Activated CD4-positive, alpha-beta T cell treated with anti-CD3 and anti-CD28 coated beads, Interleukin-10, Interleukin-2, amounts not matched to agents 100 ng/mL and 50 ng/mL, durations not matched to agents 16 hours and 8 hours (primary cell): ENCODE measurements at places on chromosomes 13 and 19.

DNA sequence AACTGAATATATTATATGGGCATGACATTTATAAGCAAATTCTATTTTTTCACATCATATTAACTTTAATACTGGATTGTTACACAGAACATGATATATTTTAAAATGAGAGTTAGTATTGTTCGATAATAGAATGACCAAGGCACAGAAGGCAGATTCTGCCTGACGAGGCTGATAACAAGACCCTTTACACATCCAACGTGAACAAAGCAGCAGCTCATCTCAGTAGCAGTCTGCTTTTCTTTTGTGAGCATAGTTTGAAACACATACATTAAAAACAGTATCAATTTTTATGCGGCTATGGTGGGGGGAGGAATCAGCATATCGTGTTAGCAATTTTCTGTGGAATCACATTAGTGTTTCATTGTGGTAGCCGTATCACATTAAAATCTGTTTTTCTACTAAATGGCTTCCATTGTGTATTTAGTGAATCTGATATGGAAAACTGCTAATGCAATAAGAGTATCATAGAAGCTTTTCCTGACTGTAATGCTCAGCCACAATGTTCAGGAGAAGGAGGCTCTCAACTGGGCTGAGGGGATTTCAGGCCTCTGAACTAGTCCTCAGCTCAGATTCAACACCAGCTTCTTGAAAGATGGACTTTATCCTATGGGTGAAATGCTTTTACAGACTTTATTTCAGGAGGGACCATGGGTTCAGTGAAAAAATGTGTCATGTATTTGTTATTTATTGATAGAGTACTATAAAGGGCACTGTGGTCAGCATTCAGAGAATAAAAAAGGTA is 4.0 kb downstream of the SMAD9 start:
- no peak for DNase-seq

- DNase-seq: peak; percentile 84
Measured at GRCh38 chr13:99218969-99219368, 18.3 kb downstream of the UBAC2 start.

DNA sequence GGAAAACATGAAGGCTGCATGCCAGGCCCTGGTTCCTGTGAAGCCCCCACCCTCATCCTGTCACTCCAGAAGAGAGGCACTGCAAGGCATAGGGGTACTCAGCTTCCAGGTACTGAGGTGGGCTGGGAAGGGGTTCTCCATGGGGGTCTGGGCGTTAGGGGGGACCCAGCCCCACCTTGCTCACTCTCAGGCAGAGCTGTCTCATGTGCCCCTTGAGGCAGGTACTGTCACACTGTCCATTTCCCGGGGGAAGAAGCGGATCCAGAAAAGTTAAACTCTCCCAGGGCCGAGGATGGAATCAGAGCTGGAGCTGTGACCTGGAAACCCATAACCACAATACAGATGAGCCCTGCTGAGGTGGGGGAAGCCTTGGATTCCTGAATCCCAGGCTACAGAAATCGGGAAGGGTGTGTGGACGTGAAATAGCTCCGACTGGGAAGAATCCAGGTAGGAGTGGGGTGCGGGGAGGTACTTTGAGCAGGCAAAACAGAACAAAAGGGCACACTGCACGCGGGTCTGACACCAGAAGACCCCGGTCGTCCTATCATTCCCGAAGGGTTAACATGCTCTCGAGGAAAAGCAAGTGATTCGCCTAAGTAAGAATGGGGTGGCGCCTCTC is 540 bp upstream of the USE1 start:
- DNase-seq: no peak

GRCh38 chr19:17125728-17126677 is 50.4 kb downstream of the MYO9B start:
- peak; percentile 85 for DNase-seq

DNA sequence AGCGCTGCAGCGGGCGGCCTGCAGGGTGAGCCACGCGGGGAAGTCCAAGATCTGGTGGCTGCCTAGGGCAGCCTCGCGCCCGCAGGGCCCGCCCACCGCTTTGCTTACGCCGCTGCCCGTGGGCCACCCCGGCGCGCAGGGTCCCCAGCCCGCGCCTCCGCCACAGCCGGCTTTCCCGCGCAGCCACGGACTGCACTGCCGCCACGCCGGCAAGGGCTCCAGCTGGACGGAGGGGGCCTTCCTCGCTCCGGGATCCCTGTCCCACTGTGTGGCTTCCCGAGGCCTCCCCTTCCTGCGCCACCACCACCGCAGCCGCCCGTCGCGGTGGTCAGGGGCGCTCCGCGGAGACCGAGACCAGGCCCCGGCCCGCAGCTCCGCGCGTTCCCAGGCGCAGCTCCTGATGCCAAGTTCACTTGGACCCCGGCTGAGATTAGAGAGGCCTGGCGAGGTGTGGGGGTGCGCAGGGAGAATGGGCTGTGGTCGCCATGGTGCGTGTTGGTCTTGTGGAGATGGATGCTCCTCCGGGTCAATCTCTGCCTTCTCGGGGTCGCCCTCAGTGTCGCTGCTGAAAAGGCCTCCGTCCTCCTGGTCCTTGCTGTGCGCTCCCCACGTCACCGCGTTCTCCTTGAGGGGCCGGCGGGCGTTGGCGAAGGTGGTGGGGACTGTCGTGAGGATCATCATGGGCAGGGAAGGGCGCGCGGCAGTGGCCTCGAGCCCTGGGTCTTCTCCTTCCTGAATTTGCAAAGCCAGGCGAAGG is 17.9 kb upstream of the RNF17 start:
- no peak for DNase-seq

- DNase-seq: no peak
Measured at GRCh38 chr19:11373166-11373884, 1.1 kb upstream of the SWSAP1 start.

DNA sequence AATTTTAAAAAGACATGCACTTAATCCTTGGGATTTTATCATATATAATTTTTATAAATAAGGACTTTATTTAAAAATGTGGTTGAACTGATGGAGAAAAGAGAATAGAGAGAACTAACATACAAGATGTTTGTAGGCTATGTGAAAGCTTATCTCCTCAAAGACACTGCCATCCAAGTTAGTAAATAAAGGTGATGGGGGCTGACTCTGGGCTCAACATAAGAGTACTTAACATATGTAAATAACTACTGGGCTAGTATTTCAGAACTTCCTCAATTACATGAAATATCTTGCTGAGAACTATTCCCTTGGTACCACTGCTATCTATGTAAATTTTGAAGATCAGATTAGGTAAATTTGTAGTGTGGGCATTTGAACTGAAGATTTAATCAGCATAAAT is 1017.3 kb upstream of the PCDH20 start:
- no peak for DNase-seq

DNA sequence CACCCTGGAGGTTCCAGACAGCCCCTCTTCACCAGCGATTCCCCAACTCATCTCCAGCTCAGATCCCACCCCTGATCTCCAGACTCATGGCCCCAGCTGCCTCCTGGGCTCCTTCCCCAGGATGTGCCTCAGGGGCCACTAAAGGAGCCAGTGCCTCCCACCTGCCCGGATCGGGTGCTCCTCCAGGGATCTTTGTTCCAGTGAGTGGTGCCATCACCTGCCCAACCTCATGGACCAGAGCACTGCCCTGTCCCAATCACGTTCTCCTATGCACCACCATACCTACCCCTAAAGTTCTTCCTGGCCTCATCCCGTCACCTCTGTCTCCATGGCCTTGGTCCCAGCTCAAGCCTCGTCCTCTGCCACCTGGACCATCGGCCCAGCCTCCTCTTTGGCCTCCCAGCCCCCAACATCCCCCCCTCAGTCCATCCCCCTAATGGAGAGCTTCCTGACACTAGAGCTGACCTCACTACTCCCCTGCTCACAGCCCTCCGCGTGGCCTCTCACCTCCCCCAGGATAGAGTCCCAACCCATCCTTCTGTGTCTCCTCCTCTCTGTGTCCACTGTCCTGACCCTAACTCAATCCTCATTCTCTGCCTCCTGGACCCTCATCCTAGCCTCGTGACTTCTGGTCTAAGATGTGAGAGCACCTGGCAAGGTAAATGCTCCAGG is 8.8 kb upstream of the GARIN5A start:
- DNase-seq: no peak

DNA sequence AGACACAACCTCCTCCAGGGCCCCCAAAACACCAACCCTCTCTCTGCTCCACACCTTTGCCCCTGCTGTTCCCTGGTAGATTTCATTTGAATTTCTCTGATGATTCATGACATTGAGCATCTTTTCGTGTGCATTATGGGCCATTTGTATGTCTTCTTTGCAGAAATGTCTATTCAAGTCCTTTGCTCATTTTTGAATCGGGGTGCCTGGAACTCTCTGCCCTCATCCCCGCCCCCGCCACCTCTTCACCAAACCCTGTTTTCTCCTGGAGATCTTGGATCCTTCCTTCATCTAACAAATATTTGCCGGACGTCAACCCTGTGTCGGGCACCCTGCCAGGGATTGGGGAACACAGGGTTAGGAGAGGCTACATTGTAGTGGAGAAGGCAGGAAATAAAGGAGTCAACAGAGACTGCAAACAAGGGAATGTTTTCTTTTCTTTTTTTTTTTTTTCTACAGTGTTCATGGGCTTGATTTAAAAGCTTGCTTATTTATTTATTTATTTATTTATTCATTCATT is 25.5 kb upstream of the SLC1A5 start:
- DNase-seq: no peak

DNA sequence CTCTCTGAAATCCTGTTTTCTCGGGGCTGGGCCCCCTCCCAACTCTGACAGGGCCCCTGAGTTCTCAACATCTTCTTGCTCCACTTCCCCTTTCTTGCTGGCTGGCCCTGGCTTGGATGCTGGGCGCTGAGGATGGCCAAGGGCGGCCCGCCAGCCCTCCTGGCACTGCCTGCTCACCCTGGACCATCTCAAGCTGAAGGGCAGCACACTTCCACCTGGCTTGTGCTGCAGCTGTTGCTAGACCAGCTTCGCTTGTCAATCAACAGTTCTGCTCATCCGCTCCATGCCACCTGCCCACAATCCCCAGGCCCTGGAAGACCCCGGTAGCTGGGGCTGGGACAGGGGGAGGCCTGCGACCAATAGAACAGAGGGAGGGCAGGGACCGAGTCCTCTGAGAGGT is 6.9 kb upstream of the GMIP start:
- DNase-seq: no peak
